H1 (cell line): ENCODE measurements at places on chromosomes 6 and 20. TPM values are rescaled to one million over a fixed set of nuclear protein-coding genes. Genes with fewer than 3 reads are reported as not detected.

GRCh38 chr6:20630617-20631548 is 96.6 kb downstream of the CDKAL1 start:
- DNase-seq = no peak

TRIM10 gene
- 0.06 and 0.08 TPM in 2 replicates for polyA plus RNA-seq

GRCh38 chr20:7775072-7775471 is 165.2 kb downstream of the HAO1 start:
- no peak for DNase-seq

IDH3B gene
- polyA plus RNA-seq = 162 and 167 TPM in 2 replicates

GRCh38 chr6:169445227-169445626 is 191.6 kb upstream of the THBS2 start:
- no peak for DNase-seq

DNA sequence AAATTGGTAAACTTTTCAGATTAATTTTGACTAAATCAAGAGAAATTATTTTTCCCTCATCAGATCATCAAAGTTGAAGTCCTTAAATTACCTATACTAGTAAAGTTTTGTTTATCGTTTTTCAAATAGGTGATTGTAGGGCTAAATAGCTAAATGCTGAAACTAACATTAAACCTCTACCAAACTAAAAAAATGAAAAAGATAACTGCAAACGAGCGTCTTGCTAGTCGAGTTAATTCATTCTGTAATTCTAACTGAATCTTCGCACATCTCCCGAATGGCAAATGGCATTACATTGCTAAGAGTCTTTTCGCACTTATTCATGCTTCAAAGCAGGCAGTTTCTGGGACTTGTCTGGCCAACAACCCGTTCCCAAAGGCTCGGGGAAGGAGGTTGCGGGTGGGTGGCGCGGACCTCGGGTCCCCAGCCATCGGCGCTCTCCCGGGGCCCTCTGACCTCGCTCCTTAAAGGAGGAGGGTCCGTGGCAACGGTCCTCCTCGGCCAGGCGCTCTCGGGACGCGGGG is 43.8 kb downstream of the POPDC3 start:
- no peak for DNase-seq

CST5 gene
- not detected in 2 replicates for polyA plus RNA-seq

DNA sequence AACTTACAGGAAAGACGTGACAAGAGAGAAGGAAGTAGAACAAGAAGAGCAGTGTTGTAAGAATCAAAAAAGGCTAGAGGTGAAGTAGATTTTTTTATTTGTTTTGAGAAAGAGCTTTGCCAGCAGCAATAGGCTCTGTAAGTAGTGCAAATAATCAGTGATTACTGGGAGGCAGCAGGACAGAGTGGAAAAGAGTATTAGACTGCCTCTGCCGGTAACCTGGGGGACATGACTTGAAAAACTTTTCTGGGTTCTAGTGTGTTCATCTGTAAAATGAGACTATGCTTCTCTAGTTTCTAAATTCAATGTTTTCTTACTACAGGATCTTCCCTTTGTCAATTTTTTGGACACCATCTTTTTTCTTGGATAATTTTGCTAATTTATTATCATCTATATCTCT is 5.8 kb upstream of the IRAK1BP1 start:
- DNase-seq = no peak

SRSF12 gene
- 1.8 and 2.6 TPM in 2 replicates for polyA plus RNA-seq

CDC40 gene
- polyA plus RNA-seq = 6.2 and 7.3 TPM in 2 replicates

DNA sequence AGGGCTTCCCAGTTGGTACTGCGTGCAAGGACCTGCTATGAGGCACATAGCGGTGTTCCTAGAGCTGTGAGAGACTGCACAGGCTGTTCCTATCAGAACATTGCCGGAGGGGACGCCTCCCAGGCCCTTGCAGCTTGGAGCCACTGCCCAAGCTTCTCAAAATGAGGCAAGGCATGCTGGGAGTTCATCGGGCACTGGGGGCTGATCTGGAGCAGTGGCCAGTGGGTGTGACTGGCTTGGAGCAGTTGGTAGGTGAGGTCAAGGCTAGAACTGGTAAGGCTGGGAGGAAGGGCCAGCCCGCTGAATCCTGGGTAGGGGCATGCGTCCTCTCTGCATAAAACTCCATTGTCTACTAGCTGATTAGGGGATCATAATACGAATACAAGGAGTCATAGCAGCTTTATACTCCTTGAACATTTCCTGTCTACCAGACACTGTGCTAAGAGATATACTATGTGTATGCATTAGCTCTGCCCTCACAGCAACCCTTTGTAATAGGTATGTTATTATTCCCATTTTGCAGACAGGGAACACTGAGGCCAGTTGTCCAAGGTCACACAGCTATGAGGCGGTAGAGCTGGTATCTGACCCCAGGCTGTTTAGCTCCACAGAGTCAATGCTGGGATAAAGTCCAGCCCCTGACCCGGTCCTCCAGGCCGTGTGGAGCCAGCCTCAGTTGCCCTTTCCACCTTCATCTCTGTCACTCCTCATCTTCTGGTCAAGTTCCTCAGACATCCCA is 53.7 kb downstream of the DLGAP4 start:
- no peak for DNase-seq

GRCh38 chr20:58839474-58839874 is 11.2 kb downstream of the GNAS-AS1 start:
- peak; percentile 71 for DNase-seq

MCCD1 gene
- not detected in 2 replicates for polyA plus RNA-seq

GRCh38 chr20:61083431-61083830 is 168.6 kb upstream of the CDH4 start:
- DNase-seq = no peak

DNA sequence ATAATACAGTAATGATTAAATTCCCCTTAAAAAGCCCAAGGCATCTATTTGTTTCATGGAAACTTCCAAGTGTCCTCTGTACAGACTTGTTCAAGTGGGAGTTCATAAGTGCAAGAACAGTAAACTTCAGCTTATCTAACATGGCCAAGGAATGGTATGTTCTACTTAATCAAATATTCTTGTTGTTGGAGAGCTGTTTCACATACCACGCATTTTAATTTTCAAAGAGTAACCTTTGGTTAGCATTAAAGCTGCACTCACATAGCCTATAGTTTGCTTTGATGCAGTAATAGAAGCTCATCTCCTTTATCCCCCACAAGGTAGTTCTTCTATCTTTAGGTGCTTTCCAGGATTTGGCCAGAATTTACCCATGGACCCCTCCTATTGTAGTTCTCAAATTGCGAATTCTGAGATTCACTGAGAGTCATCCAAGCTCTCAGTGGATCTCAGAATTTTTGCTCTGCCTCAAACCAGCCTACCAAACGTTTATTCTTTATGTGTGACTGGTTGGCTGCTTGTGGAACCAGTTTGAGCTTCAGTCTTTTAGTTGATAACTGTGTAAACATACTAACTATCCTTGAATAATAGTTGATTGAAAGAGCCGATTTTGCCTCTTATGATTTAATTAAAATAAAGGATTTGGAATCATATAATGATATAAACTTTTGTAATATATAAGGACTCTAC is 668.0 kb upstream of the FLRT3 start:
- no peak for DNase-seq

KCNK15 gene
- 0.33 and 0.74 TPM in 2 replicates for polyA plus RNA-seq

MRS2 gene
- polyA plus RNA-seq = 51.2 and 51.8 TPM in 2 replicates

EYA4 gene
- polyA plus RNA-seq = 0.06 and 0.09 TPM in 2 replicates

GRCh38 chr6:40437631-40438030 is 149.5 kb downstream of the LRFN2 start:
- DNase-seq = no peak

DNA sequence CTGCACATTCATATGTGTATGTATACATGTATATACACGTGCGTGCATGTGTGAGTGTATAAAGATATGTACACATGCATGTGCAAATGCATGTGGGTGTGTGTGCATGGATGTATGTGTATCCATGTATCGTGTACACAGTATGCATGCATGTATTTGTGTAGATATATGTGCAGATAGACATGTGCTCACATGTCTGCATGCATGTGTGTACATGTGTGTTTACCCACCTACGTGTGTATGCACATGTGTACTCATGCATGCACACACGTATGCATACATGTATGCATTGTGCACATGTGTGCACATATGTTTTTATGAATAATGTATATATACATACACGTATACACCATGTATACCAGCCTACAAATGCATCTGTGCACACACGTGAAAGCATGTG is 80.3 kb upstream of the ZNF322 start:
- no peak for DNase-seq

TPX2 gene
- polyA plus RNA-seq = 36.5 and 43.6 TPM in 2 replicates

DNA sequence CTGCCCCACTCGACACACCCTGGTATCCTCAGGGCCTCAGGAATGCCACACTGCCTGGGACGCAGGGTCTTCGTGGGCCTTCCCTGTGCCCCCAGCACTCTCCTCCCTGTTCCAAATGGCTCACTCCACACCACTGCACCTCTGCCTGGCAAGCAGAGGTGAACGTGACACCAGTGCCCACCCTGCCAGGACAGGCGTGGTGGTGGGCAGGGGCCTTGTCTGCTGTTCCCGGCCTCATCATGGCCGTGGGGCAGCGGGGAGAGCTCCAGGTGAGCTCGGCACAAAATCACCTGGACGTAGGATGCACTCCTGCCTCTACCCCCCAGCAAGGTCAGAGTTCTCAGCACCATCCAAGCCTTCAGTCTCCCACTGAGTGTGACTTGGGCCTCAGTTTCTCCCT is 202.4 kb downstream of the SMOC2 start:
- no peak for DNase-seq

DNA sequence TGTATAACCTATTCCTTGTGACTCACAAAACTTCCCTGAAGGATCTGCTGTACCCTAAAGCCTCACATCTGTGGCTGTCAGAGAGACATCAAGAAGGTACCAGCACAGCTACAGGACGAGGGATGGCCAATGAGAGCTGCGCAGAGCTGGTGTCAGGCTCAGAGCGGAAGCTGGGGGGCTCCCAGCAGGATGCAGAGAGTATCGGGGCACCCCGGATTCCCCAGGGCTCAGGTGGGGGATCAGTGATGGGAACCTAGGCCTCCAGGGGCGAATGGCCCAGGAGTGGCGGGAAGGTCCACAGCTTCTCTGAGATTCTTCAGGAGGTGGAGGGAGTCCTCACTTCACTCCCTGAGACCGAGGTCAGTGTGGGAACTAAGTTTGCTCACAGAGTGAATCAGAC is 30.9 kb upstream of the SMOC2 start:
- no peak for DNase-seq

SYTL3 gene
- polyA plus RNA-seq = 0.27 and 0.28 TPM in 2 replicates

DNA sequence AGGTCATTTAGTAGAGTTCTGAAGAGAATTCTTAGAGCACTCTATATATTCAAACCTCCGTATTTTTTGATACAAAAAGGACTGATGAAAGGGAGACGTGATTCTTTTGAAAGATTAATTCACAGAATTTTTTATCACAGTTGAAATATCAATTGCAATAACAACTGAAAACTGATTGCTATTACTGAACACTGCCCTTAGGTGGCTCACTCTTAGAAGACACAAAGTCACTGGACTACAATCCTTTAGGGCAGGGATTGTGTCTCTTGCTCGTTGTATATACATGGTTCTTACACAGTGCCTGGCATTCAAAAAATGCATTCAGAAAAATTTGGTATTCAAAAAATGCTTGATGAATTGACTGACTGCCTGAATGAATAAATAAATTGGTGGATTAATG is 17.1 kb upstream of the CALHM6 start:
- no peak for DNase-seq

CNBD2 gene
- 3.2 and 4.5 TPM in 2 replicates for polyA plus RNA-seq

- DNase-seq = no peak
These were observed 8.9 kb downstream of the SLC22A2 start for GRCh38 chr6:160249671-160250070.
